AG09309 (cell line): ENCODE measurements at places on chromosomes 2 and 18.

DNA sequence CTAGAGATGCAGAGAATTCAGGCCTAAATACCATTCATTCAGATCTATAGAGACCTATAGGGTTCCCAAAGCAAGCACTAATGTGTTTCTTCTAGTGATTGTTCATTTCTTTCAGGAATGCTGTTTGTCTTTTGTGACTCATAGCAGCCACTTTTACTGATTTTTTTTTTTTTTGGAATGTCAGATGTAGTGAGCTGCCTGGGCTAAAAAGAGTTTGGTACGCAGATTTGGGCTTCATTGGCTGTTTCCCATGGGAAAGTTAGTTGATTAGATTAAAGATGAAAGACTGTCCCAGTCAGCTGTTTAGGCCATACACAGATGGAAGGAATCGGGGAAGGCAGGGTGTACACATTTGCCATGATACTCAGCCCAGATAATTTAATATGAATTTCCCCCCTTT, 87.6 kb downstream of the CDC42EP3 start:
- DNase-seq, result no peak

- no peak for DNase-seq
Observed at GRCh38 chr18:76441002-76441667, 53.9 kb downstream of the ZNF516 start.

DNA sequence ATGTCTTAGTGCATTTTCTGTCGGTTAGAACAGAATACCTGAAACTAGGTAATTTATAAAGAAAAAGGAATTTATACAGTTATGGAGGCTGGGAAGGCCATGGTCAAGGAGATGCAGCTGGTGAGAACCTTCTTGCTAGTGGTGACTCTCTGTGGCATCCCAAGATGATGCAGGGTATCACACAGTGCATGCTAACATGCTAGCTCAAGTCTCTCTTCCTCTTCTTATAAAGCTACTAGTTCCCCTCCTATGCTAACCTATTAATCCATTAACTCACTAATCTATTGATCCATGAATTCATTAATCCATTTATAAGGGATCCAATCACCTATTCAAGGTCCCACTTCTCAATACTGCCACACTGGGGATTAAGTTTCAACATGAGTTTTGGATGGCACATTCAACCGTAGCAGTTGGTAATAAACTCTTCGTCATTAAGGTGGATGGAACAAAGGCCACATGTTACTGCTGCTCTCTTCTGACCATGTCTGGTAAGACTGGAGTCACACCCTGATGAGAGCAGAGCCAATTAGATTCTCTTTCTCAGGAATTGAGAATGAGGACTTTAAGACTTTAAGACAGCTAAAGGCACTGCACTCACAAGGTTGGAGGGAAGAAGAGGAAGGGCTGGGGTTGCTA, 211.6 kb upstream of the SMAD7 start:
- no peak for DNase-seq

GRCh38 chr18:75790111-75790510, 362.6 kb upstream of the SMIM21 start:
- no peak for DNase-seq

DNA sequence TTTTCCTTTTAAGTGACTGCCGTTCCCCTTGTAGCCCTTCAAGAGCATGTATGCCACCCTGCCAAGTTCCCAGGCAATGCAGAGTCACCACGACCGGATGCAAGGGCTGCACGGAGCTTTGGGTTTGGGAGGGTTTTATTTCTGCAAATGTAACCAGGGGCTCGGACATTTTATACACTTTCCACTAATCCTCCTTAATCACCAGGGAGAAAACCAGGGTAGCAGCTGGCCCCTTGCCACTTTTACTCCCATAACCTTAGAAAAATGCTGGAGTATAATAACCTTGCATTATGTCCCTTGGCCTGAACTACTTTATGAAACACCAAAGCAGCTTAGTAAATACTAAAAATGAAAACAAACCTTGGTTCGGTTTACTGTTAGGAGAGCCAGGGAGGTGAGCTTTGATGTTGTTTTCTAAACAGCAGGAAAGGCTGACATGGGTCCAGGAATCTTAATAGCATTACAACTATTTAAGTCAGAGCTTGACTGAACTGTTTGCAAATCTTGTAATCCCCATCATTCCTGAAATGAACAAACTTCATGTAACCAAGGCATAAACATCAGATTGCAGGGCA, 152.8 kb upstream of the RIOK3 start:
- no peak for DNase-seq

DNA sequence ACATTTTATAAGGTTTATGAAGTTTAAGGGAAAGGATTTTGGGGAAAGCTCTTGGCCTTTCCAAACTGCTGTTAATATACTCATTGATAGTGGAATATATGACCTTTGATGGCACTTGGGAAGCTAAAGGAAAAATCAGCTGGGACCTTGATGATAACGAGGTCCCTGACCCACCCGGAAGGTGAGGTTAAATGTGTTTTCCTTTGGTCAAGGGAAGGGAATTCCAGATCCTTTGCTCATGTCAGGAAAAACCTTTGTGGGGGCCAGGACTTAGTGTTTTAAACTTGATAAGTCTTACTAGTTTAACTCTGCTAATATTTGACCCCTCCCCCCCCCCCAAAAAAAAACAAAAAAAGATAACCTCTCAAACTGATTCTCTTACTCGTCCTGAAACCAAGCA, 50.7 kb downstream of the CRIM1 start:
- no peak for DNase-seq

- no peak for DNase-seq
Observed at GRCh38 chr2:208183972-208184705, 5.7 kb downstream of the C2orf80 start.

GRCh38 chr18:8890957-8891464, 185.7 kb downstream of the MTCL1 start:
- peak; percentile 82 for DNase-seq

- DNase-seq, result no peak
Observed at GRCh38 chr2:224630659-224631550, 45.7 kb upstream of the CUL3 start.

DNA sequence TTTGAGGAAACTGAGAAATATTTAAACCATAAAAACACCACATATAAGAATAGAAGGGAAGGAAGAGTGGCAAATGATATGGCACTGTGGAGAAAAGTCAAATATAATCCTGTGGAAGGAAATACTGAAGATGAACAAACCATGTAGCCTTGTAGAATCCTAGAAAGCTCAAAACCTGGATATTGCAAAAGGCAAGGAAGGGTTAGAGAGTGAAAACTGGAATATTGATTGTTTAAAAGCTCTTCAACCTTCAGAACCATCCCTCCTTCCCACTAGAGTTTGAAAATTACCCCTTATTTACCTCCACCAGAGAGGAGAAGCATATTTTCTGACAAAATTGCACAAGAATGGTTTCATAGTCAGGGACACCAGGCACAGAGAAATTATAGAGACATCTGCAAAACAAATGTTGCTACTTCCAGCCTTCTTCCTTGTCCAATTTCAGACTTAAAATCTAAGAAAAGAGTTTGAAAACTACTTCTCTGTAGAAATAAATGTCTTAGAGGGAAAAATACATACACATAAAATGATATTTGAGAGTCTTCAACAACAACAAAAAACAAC, 48.0 kb downstream of the ANTXR1 start:
- DNase-seq, result no peak

DNA sequence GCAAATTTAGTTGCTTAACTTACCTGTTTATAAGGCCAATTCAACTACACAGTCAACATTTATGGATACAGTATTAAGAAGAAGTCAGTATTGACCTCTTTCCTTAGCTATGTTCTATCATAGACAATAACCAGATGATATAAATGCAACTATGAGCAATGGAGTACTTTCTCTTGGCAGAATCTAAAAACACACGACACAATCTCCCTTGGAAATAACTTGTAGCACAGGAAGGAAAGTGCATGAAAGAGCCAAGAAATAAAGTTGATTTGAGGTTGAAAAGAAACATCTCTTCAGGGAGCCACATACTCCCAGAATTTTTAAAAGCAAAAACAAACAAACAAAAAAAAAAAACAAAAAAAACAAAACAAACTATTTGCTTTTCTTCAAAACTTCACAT, 145.0 kb downstream of the EVA1A start:
- no peak for DNase-seq

DNA sequence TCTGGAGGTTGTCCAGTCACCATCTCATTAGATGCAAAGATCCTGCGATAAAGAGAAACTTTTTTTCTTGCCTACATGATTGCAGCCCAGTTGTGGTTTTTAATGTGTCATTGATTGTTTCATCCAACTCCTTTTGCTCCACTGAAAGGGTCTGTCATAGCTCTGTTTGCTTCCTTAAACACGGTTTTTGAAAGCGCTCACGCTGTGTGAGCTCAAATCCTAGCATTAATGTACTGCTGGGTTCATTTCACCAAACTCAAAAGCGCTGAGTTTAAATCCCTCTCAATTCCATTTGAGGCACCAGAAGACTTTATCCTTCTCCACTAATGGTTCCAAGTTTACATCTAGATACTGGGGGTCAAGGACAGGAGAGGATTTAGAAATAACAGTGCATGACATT, 53.6 kb downstream of the CDK15 start:
- no peak for DNase-seq

DNA sequence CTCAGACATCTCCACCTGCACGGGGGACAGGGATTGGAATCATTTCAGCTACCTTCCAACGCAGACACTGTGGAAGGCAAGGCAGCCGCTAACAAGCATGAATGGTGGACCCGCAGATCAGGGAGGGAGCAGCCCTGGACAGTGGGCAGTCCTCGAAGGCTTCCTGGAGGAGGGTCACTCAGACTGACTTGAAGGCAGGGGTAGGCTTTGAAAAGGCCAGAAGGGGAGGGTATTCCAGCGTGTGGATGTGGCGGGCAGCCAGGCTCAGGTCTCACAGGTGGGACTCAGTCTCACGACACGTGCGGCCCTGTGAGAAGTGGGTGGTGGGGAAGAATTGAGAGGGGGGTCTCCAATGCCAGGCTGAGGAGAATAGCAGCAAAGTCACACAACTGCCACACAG, 29.9 kb downstream of the DYSF start:
- no peak for DNase-seq

DNA sequence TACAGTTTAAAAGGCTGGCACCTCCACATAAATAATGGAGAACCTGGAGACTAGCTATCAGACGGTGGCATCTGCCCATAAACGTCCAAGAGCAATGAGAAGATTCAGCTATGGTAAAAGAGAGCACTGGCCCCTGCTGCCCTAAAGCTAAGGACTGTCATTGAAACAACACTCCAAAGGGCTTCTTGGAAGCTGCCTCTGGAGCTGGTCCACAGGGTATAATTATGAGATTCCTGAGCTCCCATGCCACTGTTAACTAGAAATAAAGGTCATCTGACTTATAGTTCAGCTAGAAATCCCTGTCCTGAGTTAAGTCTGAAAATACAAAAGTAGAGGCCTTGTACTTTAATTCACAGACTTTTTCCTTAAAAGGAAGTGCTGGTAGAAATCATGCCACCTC, 39.9 kb upstream of the RBMS1 start:
- no peak for DNase-seq

DNA sequence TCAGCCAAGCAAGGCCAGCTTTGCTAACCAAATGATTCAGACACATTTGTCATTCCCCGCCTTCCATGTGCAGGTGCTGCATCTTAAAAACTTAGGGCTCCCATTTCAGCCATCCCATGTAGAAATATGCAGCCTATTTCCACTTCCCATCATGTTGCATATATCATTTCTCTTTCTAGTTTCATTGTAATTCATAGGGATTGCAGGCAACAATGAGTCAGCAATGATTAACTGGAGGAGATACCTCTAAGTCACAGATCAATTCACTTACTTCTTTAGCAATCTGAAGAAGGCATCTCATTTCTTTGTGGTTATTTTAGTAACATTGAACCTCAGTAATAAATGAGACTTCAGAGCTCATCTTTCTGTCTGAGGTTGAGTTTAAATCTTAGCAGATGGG, 276.1 kb upstream of the PKDCC start:
- DNase-seq, result no peak
